ENCODE measurements at places on chromosomes 3 and 15.

- no peak for DNase-seq
Observed at GRCh38 chr3:20245781-20246180, 59.8 kb upstream of the SGO1 start.

- no peak for DNase-seq
Observed at GRCh38 chr15:82790321-82790720, 15.5 kb downstream of the FSD2 start.

- DNase-seq, result no peak
Observed at GRCh38 chr15:42080186-42080918, 14.0 kb downstream of the PLA2G4D start.

- no peak for DNase-seq
Observed at GRCh38 chr15:41490355-41490754, 3.3 kb upstream of the ITPKA start.

GRCh38 chr3:42190701-42191442 is 75.1 kb downstream of the CCK start:
- peak; percentile 64 for DNase-seq

- no peak for DNase-seq
Observed at GRCh38 chr3:53478921-53479664, 15.3 kb upstream of the CACNA1D start.

- no peak for DNase-seq
Observed at GRCh38 chr3:62370112-62370857, 3.1 kb downstream of the FEZF2 start.

- no peak for DNase-seq
Observed at GRCh38 chr15:76791511-76791910, 113.6 kb downstream of the SCAPER start.

- DNase-seq, result no peak
Observed at GRCh38 chr3:186593862-186594261, 19.0 kb upstream of the AHSG start.

- no peak for DNase-seq
Observed at GRCh38 chr3:153069598-153070510, 92.2 kb upstream of the RAP2B start.

GRCh38 chr3:17118771-17119170 is 234.0 kb downstream of the PLCL2 start:
- DNase-seq, result no peak
